ENCODE measurements at places on chromosomes 5 and 9. TPM values are rescaled to one million over a fixed set of nuclear protein-coding genes. Genes with fewer than 3 reads are reported as not detected.

GRCh38 chr5:135393691-135394090 lies 5.3 kb downstream of the MACROH2A1 start:
- no peak for DNase-seq

The ZNF474 gene
- not detected for total RNA-seq

- DNase-seq: no peak
Measured at GRCh38 chr9:126722252-126722921, 82.5 kb upstream of the ZBTB43 start.

GRCh38 chr9:93009337-93010015 lies 49.0 kb upstream of the SUSD3 start:
- no peak for DNase-seq

DNA sequence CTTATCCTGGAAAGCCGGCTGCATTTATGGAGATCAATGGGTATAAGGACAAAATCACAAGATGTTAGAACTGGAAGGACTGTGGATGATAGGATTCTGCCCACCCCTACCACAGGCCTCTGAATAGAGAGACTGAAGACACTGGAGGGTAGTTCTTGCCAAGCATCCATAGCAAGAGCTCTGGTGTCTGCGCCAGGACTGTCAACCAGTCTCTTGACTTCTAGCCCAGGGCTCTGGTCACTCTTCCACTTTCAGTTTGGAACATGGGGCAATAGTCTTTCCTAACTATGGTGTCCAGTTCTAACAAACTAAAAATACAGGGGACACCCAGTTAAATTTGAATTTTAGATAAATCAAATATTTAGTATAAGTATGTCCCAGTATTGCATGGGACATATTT lies 23.4 kb downstream of the LARP1 start:
- no peak for DNase-seq

GRCh38 chr9:20593537-20593936 lies 28.8 kb downstream of the MLLT3 start:
- DNase-seq: no peak

All from Panc1 (cell line).